ENCODE measurements at places on chromosomes 12 and 14.

GRCh38 chr12:116319233-116319897, 41.9 kb upstream of the MED13L start:
- DNase-seq, result no peak

GRCh38 chr12:21451529-21451928, 14.1 kb downstream of the PYROXD1 start:
- no peak for DNase-seq

- DNase-seq, result no peak
Observed at GRCh38 chr12:124764451-124764850, 99.2 kb downstream of the SCARB1 start.

GRCh38 chr14:28001002-28001401, 765.6 kb upstream of the FOXG1 start:
- no peak for DNase-seq

GRCh38 chr14:67424539-67424938, 12.6 kb upstream of the PLEK2 start:
- DNase-seq, result no peak

- DNase-seq, result no peak
Observed at GRCh38 chr12:62660756-62661155, 194.1 kb downstream of the MON2 start.

DNA sequence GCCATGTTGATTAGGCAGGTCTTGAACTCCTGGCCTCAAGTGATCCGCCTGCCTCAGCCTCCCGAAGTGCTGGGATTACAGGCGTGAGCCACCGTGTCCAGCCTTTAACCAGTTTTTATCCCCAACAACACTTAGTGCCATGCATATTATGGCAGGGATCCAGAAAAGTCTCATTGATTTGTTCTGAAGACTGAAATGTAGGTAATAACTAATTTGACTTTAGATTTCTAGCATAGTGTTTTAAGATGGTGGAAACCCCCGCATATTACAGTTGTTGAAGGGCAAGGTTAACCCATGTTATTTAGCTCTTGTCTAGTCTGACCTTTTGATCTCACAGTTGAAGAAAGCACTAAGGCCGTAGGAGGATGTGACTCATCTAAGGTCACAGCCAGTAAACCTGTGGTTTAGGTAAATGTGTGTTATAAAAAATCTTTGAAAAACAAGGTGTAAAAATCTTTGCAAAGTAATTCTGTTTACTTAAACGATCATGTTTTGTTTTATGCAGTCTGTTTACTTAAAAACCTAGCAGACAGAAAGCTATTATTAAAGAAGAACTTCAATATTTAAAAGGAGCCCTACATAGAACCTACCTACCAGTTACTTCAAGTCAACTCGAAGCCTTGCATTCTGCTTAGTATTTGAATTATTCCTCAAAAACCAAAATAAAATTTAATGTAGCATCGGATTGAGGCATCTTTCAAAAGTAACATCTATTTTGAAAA, 24.8 kb downstream of the BICDL1 start:
- DNase-seq, result no peak

DNA sequence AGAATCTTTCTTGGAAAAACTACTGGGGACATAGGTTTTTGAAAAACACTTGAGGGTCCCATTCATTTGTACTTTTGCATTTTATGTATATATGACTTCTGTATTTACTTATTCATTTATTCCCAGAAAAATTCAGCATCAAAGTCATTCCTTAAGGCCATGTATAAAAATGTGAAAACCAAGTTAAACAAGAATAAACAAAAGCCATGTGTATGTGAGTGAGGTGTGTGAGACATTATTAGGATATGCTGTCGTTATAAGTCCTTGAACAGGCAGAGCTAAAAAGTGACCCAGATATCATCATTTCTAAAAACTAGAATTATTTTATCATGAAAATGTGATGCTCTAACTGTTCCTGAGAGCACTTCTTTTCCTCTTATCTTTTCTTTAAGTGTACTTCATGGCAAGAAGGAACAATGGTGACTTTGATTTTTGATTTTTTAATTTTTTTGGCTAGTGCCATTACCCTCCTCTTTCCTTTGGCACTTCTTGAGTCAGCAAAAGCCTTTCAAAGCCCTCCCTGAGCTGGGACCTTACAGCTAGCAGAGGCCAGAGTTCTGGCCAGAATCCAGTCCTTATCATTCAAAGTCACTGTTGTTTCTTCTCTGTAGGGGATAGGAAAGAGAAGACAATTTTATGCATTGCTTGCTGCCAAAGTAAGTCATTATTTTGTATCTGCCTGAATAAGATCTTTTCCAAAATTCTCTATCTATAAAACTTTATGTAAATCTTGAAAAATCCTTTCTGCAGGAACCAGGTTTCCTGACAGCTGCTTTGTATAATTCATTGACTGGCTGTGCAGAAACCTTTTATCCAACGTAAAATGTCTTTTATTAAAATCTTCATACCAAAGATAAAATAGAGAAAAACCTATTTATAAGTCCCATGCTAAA, 419.7 kb upstream of the PRICKLE1 start:
- DNase-seq, result no peak

DNA sequence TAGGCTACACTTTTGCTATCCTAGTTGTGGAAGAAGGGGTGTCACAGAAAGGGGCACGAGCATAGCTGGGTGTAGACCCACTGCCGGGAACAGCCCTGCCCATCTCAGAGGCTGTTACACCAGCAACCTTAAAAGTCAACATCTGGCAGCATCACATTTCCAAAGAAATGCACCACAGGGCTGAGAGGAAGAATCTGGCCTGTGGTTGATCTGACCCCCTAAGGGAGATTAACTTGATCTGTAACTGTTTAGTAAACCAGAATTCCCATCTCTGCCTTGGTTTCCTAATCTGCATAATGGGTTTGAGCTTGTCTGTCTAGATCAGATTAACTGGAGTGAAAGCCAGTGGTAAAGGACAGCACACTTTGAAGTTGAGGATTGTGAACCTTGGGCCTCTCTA, 1.3 kb downstream of the LRP1-AS start:
- no peak for DNase-seq

GRCh38 chr14:36684946-36685345, 23.3 kb downstream of the PAX9 start:
- DNase-seq, result no peak

DNA sequence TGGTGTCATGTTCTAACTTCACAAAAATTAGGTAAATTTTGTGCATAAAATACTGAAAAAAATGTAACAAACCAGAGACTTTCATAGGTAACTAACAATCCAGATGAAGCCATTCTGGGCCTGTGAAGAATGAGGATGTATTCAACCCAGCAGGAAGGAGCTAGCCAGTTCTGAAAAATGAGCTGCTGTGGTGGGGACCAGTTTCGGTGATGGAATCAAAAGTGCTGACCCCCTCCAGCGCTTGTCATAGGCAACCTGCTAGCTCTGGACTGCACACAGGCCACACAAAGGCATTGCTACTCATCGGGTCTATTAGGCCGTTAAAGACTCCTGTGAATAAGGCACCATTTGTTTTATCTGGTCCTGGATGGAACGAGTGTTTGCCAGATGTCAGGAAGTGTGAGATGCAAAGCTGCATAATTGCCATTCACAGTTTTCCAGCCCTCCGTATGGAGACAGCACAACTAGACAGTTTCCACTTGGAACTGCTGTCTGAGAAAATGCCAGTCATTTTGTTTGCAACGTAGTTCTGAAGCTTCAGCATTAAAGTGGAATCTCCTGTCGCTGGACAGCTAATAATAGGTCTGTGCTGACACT, 3.3 kb upstream of the RIMBP2 start:
- no peak for DNase-seq
